ENCODE measurements at places on chromosomes 6 and 20.
A peak's percentile ranks its signal among the peaks of the same experiment; 100 is the strongest.

- DNase-seq = no peak
Observed at GRCh38 chr6:154359161-154359574, 2.6 kb upstream of the IPCEF1 start.

DNA sequence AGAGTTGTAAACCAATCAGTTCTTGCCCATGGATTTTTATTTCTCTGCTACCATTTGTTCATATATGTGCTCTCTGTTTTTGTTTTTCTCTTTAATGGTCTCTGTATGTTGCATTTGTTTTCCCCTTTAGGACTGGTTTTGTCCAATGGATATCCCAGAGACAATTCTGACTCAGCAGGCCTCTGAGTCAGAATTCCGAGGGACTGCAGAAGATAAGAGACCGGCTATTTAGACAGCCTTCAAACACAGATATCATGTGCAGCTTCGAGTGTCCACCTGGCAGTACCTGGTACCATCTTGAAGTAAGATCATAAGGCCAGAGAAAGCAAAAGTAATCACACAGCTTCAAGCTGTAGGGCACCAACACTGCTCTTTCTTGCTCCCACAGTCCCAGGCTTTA is 125.5 kb downstream of the ELOVL4 start:
- DNase-seq = no peak

DNA sequence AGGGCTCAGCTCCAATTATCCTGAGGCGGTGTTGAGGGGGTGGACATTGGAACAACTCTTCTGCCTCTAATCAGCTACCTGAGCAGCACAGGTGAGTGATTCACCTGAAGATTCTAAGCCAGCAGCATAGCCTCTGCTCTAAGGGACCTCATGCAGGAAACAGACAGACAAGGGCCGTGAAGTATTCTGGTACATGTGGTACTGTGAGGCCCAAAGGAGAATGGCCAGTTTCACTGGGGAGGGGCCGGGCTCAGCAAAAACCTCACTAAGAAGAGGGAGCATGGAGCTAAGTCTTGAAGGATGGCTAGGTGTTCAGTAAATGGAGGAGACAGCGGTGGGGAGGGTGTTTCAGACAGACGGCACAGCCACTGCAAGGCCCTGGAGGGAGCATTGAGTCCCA is 58.5 kb upstream of the CCDC167 start:
- no peak for DNase-seq

DNA sequence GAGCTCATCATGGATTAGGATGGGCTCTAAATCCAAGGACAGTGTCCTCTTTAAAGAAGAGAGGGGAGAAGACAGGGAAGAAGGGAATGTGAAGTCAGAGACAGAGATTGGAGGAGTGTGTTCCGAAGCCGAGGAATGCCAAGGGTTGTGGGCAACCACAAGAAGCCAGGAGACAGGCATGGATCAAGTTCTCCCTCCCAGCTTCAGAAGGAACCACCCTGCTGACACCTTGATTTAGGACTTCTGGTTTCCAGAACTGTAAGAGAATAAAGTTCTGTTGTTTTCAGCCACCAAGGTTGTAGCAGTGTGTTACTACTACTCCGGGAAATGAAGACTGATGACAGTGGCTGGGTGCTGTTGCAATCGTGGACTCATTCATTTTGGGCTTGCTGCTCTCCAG is 120.1 kb downstream of the RPS12 start:
- no peak for DNase-seq

- no peak for DNase-seq
Observed at GRCh38 chr20:35294293-35294685, 2.1 kb upstream of the FAM83C start.

DNA sequence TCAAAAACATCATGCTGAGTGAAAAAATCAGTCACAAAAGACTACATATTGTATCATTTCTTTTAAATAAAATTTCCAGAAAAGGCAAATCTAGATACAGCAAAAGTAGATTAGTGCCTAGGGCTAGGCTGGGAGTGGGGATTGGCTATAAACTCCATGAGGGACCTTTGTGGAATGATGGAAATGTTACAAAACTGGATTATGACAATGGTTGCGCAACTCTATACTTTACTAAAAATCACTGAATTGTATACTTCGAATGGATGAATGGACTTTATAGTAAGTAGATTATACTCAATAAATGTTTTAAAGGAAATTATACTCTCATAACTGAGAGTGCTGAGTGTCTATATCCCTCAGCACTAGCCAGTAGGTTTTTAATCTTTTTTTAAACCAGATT is 4.3 kb downstream of the HMGN3 start:
- no peak for DNase-seq

DNA sequence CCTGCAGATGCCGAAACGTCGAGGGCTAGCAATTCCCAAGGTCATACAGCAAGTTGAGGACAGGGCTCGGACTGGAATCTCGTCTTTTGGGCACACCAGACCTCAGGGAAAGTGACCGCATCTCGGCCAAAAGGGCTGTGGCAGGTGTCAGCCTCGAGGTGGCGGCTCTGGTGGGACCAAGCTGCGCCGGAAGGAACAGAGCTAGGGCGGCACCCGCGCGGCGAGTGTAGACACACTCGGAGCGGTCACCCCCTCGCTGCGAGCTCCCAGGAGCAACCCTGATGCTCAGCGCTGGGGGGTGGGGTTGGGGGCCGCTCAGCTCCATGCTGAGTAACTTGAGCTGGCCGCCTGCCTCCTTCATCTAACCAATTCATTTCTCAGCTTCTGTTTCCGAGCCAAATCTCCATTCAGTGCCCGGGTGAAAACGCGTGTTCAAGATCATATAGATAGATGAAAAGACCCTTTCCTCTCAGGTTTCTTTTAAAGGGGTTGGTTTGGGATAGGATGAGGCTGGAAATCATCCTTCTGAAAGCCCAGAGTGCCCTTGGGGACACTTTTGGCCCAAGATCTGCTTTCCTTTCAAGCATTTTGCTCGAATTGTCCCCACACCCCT is 2.2 kb upstream of the TUBB2B start:
- no peak for DNase-seq

GRCh38 chr6:55777469-55777868 is 97.9 kb downstream of the BMP5 start:
- no peak for DNase-seq

DNA sequence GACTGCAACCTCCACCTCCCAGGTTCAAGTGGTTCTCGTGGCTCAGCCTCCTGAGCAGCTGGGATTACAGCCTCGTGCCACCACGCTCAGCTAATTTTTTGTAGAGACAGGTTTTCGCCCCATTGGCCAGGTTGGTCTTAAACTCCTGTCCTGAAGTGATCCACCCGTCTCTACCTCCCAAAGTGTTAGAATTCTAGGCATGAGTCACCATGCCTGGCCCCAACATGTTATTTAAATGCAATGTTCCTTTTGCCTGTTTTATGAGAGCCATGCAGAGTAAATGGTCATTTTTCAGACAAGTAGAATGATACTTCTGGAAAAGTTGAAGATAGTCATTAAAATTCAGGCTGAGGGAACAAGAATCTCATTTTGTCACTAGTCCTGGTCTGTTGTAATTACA is 43.8 kb upstream of the RPS6KA2 start:
- no peak for DNase-seq

- DNase-seq = peak; percentile 7
Observed at GRCh38 chr20:57659517-57660180, 39.4 kb upstream of the ZBP1 start.

GRCh38 chr20:25309395-25310267 is 61.7 kb downstream of the PYGB start:
- DNase-seq = no peak

GRCh38 chr6:154127657-154128056 is 88.6 kb downstream of the OPRM1 start:
- no peak for DNase-seq

GRCh38 chr6:5155906-5156305 is 70.8 kb downstream of the PPP1R3G start:
- no peak for DNase-seq

GRCh38 chr20:59374261-59374660 is 73.8 kb downstream of the EDN3 start:
- no peak for DNase-seq

GRCh38 chr6:132400883-132401617 is at the start of gene MOXD1:
Gene MOXD1, minus strand, starts transcription at chr6:132401475. Its CDS starts 49 bp downstream, at chr6:132401426.
- no peak for DNase-seq

DNA sequence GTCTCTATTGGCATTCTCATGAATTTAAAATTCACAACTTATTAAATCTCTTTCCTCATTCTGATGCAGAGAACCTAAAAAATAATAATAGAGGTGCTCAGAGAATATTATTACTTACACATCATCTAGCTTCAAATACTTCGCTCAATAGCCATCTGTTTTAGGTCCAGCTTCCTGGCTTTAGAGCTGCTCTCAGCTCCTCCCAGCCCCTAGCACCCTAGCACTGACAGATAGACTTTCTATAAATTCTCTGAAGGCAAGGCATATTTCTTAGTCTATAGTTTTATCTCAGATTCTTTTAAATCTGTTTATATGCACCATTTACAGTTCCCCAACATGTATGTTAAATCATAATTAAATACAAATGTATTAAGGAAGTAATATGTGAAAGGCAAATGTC is 281.3 kb downstream of the PTPRK start:
- no peak for DNase-seq

GRCh38 chr20:20362774-20363433 is 5.0 kb upstream of the INSM1 start:
- no peak for DNase-seq

GRCh38 chr6:81890846-81891245 is 138.4 kb upstream of the TENT5A start:
- DNase-seq = no peak

DNA sequence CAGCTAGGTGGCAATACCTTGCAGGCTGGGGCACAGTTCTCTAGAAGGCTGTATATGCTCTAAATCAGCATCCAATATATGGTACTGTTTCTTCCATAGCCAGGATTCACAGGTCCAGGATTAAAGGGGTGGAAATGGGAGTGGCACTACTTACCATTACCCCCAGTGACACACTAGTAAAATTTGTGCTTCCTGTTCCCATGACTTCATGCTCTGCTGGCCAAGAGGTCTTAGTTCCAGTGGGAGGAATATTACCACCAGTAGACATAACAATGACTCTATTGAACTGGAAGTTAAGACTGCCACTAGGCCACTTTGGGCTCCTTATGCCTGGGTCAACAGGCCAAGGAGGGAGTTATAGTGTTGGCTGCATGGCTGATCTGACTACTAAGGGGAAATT is 174.3 kb upstream of the TNFAIP3 start:
- DNase-seq = no peak

DNA sequence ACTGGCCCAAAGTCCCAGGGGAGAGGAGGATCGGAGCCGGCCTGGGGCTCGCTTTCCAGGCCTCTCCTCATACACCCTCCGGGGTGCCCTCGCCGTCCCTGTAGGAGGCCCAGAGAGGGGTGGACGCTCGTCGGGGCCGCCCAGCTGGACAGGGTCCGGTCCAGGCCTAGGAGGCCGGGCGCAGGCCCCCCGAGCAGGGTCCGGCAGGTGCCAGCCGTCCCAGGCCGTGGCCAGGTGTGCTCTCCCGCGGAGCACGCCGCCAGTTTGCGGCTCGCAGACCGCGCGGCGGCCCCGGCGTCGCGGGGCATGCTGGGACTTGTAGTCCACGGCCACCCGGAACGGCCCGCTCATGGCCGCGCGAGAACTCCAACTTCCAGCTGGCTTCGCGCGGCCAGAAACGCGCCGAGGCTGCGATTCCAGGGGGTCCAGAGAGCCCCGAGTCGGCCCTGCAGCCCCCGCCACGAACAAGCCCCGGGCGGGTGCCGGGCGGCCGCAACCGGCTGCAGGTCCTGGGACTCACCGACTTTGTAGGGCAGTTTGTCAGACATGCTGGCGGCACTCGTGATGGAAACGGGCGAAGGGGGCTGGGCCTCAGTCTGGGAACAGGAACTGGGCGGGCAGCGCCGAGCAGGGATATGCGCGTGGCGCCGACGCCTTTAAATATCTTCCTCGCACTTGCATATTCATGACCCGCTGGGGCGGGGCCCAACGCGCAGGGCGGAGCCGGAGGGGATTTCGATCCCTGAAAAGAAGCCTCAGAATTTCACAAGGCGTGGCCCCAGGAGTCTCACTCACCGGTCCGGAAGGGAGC is at the start of gene AHCY:
Gene AHCY, minus strand, starts transcription at position 633 of the 811 bp plus-strand sequence. Its CDS starts 85 bp downstream, at position 548.
- peak; percentile 92 for DNase-seq

DNA sequence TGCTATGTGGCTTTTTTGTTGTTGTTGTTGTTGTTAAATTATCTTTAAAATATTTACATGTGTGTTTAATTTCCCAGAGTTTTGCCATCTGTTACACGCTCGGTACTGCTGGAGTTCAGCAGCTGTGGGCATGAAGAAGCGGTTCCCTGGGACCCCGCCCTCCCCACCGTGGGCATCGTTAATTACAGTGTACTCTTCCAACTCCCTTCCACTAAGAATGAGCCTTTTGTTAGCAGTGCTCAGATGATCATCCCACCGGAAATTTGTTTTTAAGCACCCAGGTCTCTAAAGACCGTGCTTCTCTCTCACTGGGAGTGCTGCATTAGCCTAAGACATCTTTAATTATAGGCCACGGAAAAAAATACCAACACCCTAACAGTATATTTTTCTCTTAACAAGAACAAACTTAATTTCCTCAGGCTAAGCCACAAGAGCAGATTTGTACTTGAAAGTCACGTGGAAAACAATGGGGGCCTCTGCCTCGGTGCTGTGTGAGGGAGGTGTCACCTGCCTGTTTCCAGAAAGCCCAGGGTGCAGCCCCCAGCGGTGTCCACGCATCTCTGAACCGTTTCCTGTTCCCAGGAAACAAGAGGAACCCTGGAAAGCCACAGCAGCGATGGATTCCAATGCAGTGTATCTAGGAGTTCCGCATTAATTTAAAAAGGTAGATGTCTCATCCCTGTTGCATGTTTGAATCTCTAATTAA is 113.3 kb upstream of the FRMD1 start:
- no peak for DNase-seq

DNA sequence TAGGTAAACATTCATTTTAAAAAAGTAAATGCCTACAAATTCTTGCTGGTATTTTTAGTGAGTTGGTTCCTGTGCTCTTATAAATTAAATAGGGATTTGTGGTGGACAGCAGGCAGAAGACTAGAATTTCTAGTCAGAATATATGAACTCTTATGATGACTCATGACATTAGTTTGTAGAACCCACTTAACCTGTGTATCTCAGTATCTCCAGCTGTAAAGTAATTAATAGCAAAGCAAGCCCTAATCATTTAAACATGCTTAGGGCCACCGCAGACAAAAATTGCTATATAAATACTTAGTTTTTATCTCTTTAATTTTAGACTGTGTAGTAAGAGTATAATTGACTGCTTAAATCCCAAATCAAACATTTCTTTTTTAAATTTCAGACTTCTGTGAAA is 2.4 kb downstream of the FAM135A start:
- DNase-seq = no peak

DNA sequence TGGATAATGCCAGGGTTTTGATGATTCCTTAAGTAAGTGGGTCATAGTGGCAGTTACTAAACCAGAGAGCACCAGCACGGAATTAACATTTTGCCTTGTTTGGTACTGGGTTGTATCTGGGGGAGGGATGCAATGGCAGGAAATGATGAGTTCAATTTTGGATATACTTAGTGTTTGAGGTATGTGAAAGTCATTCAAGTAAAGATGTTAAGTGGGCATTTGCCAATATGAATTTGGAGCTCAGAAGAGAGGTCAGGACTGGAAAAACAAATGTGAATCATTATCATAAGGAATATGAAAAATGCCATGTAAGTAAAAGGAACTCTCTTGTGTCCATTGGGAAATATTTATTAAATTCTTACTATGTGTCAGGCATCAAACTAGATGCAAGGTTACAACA is 6.2 kb downstream of the PXT1 start:
- no peak for DNase-seq

- no peak for DNase-seq
Observed at GRCh38 chr20:58469616-58470015, 45.6 kb downstream of the APCDD1L start.
